Lower leg skin (tissue), 4 donors: ENCODE measurements at places on chromosomes 5 and 9.

GRCh38 chr5:32369542-32370155 is 56.9 kb upstream of the MTMR12 start:
- no peak for DNase-seq

DNA sequence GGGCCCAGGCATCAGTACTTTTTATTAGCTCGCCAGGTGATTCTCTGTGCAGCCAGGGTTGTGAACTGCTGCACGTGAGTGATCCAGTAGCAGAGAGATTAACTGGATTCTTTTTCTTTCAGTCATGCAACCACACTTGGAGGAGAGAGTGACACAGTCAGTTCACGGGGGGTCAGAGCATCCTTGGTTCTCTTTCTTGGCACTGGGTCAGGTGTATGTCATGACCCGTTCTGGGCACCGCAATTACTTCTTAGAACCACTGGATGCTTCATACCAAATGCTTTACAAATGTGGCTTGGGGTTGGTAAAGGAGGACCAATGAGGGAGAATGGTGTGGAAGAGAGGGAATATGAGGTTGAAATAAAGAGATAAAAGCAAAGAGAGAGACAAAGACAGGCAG is 368.7 kb downstream of the MLLT3 start:
- DNase-seq: no peak

- DNase-seq: no peak
Observed at GRCh38 chr9:11933926-11934325, 759.3 kb upstream of the TYRP1 start.

DNA sequence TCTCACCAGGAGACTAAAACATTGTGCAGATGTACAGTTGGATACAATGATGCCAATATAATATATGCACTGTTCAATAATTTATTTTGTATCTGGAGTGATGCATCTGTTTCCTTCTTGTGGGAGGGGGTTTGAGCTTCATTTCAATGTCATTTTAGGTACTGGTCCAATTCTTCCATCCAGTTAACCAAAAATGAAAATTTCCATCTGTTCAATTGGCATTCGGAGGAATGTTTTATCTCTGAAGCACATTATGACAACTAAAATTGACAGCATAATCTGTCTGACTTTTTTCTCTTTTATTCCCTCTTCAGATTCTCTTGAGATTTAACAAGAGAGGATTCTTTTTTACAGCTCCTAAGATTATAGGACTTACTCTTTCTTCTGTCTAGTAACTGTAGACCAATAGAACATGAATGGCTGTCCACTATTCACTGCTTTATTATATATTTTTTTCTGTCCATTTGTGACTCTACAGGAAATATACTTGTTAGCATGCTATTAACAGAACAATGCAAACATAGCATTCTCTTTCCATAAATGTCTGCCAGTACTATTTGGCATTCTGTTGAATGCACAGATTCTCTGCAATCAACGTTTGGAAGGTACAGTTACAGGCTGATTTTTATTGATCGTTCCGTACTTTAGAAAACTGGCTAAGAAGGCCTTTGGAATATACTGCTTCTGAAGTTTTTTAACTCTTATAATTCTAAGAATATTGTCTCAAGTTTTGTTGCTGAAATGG is 57.8 kb downstream of the NDUFAF2 start:
- no peak for DNase-seq

DNA sequence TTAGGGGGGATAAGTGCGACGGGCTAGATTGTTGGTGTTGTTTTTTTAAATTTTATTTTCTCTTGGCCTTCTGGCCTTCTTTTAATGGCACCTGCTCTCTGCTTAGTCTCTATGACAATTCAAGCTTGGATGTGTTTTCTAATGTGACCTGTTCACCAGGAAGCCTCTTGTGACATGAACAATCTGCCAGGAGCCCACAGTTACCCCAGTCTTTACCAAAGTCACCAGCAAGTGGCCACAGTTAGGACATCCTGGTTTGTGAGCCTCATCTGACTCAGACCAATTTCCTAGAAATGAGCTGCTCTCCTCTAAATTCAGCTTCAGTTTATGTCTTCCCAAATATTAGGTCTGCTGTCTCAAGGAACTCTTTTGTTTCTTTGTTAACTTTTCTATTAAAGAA is 135.8 kb downstream of the TLE4 start:
- no peak for DNase-seq

GRCh38 chr5:155017610-155018009 is 4.1 kb downstream of the KIF4B start:
- no peak for DNase-seq
